DMS 273 treated with DMSO at 0.1 percent for 48 hours (cell line): ENCODE measurements at places on chromosomes 16 and 17.
A peak's percentile ranks its signal among the peaks of the same experiment; 100 is the strongest.

DNA sequence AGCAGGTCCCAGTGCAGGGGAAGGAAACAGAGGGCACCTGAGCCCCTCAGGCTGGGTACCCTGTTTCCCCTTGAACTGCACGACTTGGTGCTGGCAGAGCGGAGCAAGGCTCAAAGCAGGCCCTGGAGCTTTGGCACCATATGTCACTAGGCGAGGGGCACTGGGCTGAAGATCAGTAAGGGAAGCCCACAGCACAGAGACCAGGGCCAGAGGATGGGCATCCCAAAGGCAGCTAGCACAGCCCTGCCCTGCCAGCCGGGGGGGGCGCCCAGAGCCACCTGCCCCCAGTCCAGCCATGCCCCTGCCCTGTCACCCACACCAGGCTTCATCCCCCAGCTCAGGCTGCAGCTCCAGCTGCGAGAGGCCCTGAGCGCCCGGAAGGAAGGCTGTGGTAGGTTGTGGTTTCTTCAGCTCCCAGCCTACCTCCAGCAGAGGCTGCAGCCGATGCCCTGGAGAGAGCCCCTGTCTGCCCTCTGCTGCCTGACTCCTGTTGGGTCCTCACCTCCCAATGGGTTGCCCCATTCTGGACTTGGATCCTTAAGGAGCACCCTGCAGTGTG is 10.9 kb downstream of the NHERF1 start:
- DNase-seq, result peak; percentile 31

GRCh38 chr17:59238906-59239305 is 18.6 kb downstream of the GDPD1 start:
- no peak for DNase-seq

- no peak for DNase-seq
Measured at GRCh38 chr17:83147280-83147679, 67.9 kb downstream of the METRNL start.

GRCh38 chr16:89115216-89115861 is 21.7 kb downstream of the ACSF3 start:
- no peak for DNase-seq

- DNase-seq, result no peak
Measured at GRCh38 chr16:85935974-85936760, 37.2 kb downstream of the IRF8 start.

- DNase-seq, result no peak
Measured at GRCh38 chr16:30771726-30772125, 9.6 kb downstream of the RNF40 start.

DNA sequence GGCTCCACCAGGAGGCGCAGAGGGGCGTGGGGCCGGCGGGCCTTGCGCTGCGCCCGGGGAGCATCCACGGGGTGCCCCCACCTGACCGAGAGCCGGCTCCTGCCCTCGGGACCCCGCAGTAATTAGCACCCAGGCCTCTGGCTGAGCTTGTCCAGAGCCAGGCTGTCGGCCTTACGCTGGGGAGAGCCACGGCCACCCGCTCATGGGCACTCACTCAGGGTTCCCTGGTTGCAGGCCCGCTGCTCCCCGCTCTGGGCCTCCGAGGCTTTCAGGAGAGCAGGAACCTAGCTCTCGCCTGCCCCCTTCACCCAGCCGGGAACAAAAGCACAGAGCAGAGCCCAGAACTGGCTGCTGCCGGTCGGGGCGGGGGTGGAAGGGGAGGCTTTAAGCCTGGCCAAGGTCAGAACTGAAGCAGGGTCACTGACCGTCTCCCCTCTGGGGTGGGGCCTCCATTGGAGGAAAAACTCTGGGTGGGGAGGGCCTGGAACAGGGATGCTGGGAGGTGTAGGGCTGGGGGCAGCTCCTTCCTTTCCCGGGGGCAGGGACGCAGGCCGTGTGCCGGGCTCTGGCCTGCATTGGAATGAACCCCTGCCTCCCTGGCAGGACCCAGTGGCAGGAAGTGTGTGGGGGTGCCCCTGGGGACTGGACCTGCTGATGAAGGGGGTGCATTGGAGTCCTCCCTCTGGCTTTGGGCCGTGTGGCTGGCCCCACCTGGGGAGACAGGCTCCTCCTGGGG is 12.3 kb downstream of the GLIS2 start:
- no peak for DNase-seq

DNA sequence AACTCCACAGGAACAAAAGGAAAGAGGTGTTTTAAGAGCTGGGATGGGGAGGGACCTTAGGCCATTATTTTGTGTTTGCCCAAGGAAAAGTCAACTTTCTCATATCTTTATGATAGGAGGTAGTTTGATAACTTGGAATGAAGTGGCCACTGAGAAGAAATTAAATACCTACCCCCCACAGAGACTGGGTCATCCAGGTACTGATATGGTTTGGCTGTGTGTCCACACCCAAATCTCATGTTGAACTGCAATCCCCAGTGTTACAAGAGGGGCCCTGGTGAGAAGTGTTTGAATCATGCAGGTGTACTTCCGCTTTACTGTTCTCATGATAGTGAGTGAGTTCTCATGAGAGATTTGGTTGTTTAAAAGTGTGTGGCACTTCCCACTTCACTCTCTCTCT is 477.9 kb upstream of the KIF2B start:
- DNase-seq, result no peak

DNA sequence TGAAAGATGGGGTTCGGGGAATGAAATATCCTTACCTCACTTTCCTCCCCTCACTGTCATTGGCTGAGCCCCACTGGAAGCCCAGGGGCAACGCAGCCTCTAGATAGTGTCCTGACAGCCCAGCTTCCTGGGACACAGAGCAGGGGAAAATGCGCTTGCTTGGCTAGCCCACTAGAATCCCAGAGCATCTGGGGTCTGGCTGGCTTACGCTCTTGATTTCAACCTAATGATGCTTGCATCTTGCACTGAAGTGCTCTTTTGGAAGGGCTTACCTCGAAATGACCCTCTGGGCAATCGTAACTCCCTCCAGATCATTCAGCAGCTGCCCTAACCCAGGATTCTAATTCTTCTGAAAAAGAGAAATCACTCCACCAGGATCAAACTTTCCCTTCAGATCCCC is 147.6 kb downstream of the SOX9 start:
- DNase-seq, result no peak

DNA sequence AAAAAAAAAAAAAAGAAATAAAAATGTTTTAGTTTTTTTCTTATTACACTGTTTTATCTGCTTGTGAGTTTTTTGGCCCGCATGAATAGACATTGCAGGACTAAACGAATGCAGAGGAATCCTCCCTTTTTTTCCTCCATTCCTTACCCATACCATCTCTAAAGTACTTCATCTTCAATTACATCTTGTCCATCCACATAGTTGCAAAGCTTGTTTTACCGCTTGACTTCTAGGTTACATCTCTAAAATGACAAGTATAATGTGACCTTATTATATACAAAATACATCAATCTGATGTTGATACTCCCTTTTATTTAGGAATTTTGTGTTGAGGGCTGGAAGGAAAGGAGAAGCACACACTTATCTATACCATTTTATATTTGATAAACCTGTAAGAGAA is 12.8 kb downstream of the RETREG3 start:
- no peak for DNase-seq

GRCh38 chr16:9503251-9503984 is 412.0 kb downstream of the HAPSTR1 start:
- DNase-seq, result no peak
